ENCODE measurements at places on chromosomes 12 and 14.

- DNase-seq: no peak
These were observed 53.5 kb upstream of the RAP1B start for GRCh38 chr12:68557011-68557730.

- no peak for DNase-seq
These were observed 182.7 kb downstream of the MYRFL start for GRCh38 chr12:70007687-70008086.

- DNase-seq: no peak
These were observed 27.0 kb downstream of the SLCO1C1 start for GRCh38 chr12:20722142-20722541.

GRCh38 chr12:87085286-87085685 lies 829.1 kb upstream of the MGAT4C start:
- DNase-seq: no peak

DNA sequence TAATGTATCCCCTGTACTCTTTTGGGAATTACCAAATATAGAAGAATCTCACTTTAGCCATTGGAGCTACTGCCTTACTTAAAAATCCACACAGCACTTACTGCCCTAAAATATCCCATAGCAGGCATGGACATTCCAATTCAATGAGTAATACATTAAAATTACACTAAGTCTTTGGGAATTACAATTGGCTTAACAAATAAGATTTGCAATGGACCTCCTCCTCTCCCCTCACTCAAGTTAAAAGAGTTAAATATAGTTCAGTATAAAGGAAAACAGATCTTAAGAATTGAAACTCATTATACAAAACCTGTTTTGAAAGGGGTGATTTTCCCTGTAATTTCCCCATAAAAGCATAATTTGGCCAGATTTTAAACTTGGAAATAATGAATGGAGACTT lies 477.1 kb downstream of the SLC16A7 start:
- no peak for DNase-seq

Measured in hematopoietic multipotent progenitor cell treated with erythropoietin and hydrocortisone succinate and interleukin-3 and kit ligand, for 8 days (in vitro differentiated cells).